OCI-M1 (cell line): ENCODE measurements at places on chromosomes 6 and 20.
A peak's percentile ranks its signal among the peaks of the same experiment; 100 is the strongest.

GRCh38 chr6:90605749-90606340 lies 19.0 kb upstream of the MAP3K7 start:
- DNase-seq: peak; percentile 35

DNA sequence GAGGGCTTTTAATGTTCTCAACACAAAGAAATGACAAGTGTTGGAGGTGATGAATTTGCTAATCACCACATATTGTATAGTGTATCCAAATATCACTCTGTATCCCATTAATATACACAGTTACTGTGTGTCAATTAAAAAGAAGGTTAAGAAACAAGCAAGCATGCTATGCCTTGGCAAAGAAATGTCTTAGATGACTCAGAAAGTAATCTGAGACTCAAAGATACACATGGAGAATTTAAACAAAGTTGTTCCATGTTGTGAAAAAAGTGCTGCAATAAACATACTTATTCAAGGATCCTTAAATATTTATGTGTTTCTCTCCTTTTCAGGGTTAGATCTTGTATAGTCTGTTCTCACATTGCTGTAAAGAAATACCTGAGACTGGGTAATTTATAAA lies 300.9 kb downstream of the DHX35 start:
- DNase-seq: no peak

GRCh38 chr6:13288481-13288880 lies 39.9 kb downstream of the TBC1D7 start:
- no peak for DNase-seq

GRCh38 chr6:145532361-145532760 lies 203.0 kb downstream of the EPM2A start:
- DNase-seq: no peak

DNA sequence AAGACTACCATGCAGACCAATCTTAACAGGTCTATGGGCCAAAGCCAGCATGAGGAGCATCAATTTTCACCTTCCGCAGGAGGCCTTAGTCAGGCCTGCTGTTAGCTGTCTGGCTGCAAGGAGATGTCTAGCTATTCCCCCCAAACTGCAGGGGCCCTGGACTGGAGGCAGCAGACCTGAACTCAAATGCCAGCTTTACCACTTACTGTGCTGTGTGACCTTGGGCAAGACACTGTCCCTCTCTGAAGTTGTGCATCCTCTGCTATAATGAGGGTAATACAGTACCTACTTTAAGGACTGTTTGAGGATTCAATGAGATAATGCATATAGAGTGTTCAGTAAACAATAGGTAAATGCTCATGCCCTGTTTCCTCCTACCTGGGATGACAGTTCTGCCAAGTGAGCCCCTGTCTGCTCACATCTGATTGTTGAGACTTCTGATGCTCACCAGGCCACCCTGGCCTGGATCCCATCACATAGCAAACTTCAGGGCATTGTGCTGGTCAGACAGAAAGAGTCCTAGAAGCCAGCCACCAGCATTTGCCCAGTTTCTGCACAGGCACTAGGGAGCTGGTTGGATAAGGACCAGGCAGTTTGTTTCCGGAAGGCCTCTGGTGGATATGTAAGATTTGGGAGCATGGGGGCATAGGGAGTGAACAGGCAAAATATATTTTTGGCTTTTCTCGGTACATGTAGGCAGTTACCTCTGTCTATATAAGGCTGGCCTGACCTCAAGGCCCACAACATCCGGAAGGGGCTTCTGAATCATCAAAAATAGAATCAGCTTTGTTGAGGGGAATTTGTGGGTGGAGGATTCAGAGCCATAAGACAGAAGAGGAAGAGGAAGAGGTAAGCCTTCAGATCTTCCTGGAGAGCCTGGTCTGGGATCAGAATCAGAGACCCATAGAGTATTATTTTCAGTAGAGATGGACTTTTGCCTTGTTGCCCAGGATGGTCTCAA lies 2.3 kb upstream of the OCSTAMP start:
- peak; percentile 65 for DNase-seq

DNA sequence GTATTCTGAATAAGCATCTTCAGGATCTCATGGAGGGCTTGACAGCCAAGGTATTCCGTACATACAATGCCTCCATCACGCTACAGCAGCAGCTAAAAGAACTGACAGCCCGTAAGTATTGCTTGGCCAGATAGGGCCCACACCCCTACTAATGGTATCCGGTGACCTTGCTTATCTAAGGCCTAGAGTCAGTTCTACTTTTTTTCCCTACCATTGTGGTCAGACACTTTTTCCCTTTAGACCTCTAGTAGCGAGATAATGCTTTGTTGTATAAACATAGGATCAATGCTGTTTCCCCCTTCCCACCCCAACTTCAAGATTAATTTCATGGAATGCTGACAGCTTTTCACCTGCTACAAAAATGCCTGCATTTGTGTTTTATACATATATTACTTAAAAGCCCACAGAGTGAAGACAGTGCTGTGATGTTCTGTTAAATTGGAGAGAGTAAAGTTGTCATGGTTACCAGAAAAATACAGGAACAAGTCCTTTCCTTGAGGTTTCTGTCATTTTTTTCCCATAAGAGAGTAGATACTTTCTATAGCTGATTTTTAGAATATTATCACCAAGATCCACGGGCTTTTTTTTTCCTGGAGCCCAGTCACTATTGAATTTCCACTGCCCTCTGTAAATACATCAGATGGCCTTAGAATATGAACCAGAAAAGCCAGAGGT lies 20.9 kb upstream of the PLCG1 start:
- peak; percentile 93 for DNase-seq

GRCh38 chr6:169473663-169474062 lies 220.0 kb upstream of the THBS2 start:
- no peak for DNase-seq
